Inflammatory macrophage treated with lipopolysaccharide for 1 hour (primary cell): ENCODE measurements at places on chromosomes 11 and 22.

DNA sequence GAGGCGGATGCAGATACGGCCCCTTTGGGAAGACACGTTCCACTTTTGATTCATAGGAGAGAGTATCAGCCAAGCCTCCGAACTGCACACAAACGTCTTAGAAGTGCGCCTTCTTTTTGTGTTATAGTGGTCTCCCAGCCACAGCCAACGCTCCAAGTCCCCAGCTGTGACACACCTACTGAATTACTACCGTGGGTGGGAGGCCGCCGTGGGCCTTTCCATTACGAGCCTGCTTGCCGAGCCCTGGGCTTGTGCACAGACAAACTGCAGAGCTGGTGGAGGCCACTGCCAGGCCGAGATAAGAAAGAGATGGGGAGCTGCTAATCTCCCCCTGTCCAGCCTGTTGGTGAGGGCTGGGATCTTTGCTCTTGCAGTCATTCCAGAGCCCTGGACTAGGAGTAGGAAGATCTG, 761 bp downstream of the HMBS start:
- peak; percentile 26 for DNase-seq

GRCh38 chr22:26382782-26383181, 46.3 kb upstream of the ASPHD2 start:
- DNase-seq: no peak

DNA sequence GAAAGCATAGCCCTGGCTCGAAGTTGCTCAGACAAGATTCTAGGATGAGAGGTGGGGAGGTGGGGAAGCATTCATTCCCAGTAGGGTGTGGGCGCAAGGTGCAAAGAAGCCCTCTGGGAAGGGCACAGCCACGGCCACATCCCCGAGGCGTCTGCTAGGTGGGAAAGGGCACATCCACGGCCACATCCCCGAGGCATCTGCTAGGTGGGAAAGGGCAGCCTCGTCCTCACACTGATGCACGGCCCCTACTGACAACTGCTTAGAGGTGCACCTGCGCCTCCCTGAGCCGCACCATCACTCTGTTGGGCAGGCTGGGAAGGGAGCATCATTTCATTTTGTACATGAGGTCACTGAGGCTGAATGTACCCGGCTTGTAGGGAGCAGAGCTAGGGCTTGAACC, 94.6 kb upstream of the PITPNB start:
- no peak for DNase-seq

- DNase-seq: no peak
These were observed 452.1 kb downstream of the NTM start for GRCh38 chr11:131822506-131822905.

DNA sequence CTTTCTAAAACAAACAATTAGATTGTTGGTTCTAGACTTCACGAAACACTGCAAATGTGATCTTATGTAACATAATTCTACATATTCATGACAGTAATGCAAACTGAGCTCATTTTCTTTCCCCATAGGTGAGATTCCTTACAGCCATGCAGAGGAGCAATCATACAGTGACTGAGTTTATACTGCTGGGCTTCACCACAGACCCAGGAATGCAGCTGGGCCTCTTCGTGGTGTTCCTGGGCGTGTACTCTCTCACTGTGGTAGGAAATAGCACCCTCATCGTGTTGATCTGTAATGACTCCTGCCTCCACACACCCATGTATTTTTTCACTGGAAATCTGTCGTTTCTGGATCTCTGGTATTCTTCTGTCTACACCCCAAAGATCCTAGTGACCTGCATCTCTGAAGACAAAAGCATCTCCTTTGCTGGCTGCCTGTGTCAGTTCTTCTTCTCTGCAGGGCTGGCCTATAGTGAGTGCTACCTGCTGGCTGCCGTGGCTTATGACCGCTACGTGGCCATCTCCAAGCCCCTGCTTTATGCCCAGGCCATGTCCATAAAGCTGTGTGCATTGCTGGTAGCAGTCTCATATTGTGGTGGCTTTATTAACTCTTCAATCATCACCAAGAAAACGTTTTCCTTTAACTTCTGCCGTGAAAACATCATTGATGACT, 1.5 kb downstream of the OR9G1 start:
- DNase-seq: no peak

- no peak for DNase-seq
These were observed 114.2 kb downstream of the KCNQ1OT1 start for GRCh38 chr11:2585566-2586086.

- no peak for DNase-seq
These were observed 76.5 kb upstream of the ZBED5 start for GRCh38 chr11:10934293-10934860.

GRCh38 chr11:75365711-75366181, 14.3 kb upstream of the ARRB1 start:
- DNase-seq: peak; percentile 79

- DNase-seq: no peak
These were observed 434.3 kb downstream of the RAB38 start for GRCh38 chr11:87740968-87741367.

DNA sequence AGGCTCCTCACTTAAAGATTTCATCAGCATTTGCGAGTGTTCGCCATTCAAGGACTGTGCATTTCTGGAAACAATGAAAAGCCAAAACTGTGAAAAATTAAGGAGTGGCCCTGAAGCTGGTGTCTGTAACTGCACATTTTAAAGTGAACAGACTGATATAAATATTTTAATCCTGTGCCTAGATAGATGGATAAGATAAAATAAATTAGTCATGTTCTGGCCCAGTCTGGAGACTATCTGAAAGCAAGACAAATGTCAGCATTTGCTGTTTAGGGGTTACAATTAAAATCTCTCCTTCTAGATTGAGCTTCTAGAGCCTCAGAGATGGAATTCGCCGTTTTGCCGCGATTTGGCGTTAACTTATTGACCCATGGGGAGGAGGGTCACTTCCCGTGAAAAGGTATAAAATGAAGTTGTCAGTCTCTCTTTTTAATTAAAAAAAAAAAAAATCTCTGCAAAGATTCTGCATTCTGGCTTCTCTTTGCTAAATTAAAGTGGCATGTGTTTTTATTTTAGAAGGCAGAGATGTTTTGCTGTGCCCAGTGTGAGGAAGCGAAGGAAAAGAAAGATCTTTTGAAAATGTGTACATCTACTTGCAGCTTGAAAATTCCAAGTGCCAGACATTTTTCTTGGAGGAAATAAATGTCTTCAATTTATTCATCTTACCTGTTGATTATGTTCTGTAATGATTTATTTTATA, 79.7 kb upstream of the WNT7B start:
- no peak for DNase-seq

GRCh38 chr11:12914400-12914912, 94.7 kb upstream of the RASSF10 start:
- DNase-seq: no peak

DNA sequence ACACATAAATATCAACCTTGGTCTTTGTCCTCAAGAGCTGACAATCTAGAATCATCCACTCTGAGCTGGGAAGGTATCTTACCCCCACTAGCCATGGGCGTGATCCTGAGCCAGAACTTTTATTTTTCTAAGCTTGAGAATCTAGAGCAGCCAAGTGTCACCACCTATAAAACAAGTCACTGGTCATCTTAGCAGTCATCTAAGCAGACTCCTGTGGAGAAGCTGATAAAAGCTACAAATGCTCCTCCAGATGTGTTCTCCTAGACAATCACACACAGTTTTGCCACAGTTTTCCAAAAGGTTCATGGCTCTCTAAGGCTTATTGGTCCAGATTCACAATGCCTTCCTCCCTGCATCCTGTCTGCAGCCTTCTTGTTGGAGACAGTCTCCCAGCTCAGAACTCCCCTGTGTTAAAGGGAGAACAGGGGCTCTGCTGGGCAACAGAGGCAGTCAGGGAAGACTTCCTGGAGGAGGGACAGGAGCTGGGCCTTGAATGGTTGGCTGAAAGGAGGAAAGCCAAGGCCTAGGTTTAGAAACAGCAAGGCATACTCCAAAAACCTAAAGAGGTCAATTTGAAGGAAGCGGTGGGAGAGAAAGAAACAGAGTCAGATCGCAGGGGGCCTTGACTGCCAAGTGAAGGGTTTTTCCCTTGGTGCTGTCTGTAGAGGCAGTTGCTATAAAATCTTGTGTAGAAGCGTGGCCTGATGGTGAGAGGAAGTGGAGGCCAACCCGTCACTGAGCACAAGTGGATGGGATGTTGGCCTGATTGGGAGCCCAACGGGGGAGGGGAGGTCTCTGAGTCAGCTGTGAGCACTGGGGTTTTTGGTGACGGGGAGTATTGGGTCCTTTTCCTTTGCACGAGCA, 42.0 kb downstream of the ALX4 start:
- DNase-seq: no peak

- no peak for DNase-seq
These were observed 42.3 kb downstream of the C11orf96 start for GRCh38 chr11:43984519-43985385.

DNA sequence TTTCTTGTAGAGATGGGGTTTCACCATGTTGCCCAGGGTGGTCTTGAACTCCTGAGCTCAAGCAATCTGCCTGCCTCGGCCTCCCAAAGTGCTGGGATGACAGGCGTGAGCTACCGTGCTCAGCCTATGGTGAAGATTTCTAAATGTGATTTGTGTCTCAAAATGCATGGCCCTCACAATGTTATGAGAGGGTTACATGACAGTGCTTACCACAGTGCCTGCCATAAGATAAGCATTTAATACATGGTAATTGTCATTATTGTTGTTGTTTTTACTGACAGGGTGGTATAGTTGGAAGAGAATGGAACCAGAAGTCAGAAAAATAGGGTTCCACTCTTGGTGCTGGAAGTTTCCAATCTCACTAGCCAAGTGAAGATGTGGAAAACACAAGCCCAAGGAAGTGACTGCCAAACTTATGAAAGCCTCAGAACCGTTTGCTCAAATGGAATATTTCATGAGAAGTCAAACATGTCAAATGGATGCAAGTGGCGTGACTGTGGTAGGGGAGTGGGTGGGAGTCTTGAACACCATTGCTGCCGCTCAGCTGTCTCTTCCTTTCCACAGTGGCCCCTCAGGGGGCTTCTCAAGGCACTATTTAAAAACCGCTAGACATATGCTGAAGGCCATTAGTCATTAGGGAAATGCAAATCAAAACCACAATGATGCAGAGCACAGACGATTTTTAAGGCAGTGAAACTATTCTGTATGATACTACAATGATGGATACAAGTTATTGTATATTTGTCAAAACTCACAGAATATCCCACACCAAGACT, 29.1 kb upstream of the LMO2 start:
- DNase-seq: peak; percentile 77

GRCh38 chr22:30087611-30088010, 7.3 kb downstream of the HORMAD2 start:
- no peak for DNase-seq

GRCh38 chr11:42596576-42597145, 715.1 kb upstream of the API5 start:
- no peak for DNase-seq

- DNase-seq: no peak
These were observed 26.5 kb downstream of the RPL27A start for GRCh38 chr11:8709002-8709672.

DNA sequence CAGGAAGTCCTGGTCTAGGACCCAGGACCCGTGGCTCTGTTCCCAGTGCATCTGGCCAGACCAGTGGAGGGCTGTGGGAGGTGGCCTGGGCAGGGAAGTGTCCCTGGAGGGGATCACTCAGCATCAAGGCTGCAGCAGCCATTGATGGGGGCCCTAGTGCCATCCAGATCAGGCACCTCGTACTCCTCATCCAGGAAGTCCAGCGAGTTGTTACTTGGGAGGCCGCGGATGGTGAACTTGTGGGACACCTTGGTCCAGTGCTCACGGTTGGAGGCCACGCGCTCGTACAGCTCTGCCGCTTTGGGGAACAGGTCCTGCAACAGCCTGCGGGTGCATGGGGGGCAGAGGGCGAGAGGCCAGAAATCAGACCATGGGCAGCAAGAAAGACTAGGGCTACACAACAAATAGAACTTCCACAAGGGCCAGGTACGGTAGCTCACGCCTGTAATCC, 96.9 kb downstream of the PDE2A start:
- DNase-seq: no peak

DNA sequence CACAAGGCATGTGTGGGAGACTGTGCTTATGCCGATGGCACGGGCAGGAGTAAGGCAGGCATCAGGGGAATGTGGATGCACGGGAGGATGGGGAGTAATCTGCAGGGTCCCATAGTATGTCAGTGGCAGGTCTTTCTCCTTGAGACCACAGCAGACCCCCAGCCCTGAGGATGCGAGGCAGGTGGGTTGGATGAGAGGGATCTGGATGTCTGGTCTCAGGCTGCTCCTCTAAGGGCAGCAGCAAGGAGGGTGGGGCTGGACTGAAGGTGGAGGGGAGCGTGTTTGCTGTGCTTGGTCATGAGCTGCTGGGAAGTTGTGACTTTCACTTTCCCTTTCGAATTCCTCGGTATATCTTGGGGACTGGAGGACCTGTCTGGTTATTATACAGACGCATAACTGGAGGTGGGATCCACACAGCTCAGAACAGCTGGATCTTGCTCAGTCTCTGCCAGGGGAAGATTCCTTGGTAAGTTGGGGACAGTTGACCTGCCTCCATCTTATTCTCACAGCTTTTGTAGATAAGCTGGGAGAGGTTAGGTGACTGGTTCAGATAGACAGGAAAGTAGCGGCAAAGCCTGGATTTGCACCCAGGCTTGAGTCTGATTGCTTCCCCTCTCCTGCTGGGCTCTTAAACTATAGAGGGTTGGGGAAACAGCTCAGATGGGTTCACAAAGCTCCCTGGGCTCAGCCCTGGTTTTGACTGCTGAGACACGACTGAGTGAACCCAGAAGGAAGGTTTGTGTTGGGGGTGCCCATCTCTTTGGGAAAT, at the start of gene APOL1:
Gene APOL1 (plus strand): TSS at position 380 of the 769 bp plus-strand sequence. CDS start 1,823 bp downstream, outside the sequence.
- DNase-seq: peak; percentile 79

DNA sequence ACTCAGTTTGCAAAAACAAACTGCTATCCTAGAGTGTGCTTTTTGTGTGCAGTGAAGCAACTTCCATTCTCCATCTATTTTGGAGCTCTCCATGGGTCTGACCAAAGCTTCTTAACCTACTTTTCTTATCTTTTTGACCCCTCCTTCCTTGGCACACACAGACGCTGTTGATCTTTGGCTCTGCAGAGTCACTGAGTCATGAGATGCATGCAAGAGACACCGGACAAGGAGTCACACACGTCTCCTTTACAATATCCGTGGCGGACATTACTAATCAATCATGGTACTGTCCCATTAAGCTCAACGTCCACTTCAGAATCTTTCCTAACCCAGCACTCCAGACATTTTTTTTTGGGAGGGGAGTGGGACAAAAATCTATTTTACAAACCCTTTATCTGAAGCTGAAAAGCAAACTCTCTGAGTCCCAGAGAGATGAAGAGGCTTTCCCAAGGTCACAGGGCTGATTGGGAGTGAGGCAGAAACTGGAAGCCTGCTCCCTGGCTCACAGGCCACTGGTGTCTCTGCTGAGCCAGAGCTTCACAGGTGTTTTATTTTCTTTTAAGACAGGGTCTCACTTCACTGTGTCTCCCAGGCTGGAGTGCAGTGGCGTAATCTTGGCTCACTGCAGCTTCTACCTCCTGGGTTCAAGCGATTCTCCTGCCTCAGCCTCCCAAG, 165.8 kb upstream of the SYT13 start:
- DNase-seq: no peak

GRCh38 chr22:25672289-25673084, 69.5 kb upstream of the MYO18B start:
- DNase-seq: no peak

GRCh38 chr22:39773503-39773902, 120.1 kb downstream of the ENTHD1 start:
- DNase-seq: no peak

- DNase-seq: no peak
These were observed 13.1 kb downstream of the USH1C start for GRCh38 chr11:17531071-17531600.
